ENCODE measurements at places on chromosomes 7 and 10. TPM values are rescaled to one million over a fixed set of nuclear protein-coding genes. Genes with fewer than 3 reads are reported as not detected.

DNA sequence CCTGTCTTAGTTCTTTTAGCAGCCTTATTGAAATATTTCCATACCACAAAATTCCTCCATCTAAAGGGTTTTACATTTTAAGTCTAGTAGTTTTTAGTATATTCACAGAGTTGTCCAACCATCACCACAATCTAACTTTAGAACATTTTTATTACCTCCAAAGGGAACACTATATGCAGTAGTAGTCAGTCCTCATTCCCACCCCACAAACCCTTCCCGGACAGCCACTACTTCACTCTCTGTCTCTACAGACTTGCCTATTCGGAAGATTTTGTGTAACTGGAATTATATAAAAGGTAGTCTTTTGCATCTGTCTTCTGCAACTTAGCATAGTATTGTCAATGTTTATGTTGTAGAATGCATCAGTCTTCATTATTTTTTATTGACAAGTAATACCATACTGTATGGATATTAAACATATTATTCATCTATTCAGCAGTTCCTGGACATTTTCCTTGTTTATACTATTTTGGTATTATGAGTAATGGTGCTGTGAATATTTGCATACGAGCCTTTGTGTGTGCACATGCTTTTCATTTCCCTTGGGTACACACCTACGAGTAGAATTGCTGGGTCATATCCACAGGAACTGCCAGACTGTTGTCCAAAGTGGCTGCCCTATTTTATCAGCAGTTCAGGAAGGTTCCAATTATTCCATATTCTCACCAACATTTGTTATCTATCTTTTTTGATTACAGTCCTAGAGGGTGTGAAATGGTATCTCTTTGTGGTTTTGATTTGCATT is 60.9 kb upstream of the LANCL2 start:
- no peak for DNase-seq

GRCh38 chr10:114708717-114709335 is 50.8 kb upstream of the ABLIM1 start:
- DNase-seq, result no peak

DNA sequence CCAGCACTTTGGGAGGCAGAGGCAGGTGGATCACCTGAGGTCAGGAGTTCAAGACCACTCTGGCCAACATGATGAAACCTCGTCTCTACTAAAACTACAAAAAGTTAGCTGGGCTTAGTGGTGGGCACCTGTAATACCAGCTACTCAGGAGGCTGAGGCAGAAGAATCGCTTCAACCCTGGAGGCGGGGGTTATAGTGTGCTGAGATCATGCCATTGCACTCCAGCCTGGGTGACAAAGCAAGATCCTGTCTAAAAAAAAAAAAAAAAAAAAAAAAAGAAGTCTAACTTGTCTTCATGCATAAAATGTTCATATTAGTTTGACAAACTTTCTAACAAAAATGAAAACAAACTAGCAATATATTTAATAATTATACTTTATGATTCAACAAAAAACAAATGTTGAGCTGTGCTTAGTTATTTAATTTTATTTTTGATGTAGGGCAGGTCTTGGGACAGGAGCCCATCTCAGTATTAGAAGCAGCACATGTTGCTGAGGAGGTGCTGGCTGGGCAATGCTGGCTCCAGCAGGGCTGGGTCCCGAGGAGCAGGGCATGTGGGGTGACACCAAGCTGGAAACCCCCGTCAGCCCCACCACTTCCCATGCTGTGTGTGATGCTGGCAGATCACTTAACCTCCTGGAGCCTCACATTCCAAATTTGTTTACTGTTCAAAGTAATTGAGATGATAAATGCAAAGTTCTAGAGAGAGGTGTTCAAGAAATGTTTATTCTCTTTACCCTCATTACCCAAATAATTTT is 335.3 kb upstream of the KLF6 start:
- DNase-seq, result no peak

Gene ZNF716
- total RNA-seq, result not detected

Gene PTN
- total RNA-seq, result 4.0 TPM

Gene RALA
- total RNA-seq, result 23.7 TPM

DNA sequence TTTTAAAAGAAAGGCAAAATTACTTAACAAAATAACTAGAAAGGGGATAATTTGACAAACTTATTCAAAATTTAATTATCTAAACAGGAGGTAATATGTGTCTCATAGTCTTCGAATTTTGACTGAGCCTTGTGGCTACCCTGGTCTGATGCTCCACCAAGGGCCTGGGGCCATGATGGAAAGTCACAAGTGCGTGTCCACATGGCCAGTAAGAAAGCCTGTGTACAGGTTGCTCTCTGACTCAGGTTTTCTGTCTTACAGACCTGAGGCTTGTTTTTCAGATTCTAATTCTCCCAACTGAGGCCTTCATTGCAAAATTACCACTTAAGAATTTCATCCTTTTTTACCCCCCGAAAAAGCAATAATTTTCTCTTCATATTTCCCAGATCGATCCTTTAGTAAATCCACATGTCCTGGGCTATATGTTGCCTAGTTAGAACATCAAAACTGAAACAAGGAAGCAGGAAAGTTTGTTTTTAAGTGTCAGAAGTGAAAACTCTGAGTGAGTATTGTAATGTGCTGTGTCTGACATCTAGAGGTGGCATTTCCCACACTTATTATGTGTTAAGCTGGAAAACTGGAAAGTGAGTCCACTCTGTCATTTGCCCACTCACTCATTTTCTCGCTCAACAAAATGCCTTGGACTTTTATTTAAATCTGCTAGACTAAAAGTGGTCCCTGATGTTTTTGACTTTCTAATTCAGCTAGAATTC is 10.0 kb downstream of the CYP3A43 start:
- DNase-seq, result no peak

Gene FGFR2
- 16.4 TPM for total RNA-seq

Gene FZD1
- total RNA-seq, result 25.4 TPM

DNA sequence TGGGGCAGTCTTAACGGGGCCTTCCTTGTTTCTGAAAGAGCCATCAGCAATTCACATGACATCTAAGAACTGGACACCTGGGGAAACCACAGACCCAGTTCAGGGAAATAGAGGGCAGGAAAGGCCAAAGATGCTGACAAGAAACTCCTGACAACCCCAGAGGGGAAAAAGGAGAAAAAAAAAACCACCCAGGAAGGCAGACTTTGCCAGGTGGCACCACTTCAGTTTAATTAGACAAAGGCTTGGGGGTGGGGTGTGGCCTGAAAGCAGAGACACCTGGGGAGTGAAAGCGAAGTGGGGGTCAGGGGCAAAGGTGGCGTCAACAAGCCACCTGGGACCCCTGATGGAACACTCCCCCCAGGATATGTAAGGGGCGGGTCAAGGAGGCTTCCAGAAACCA is 53.6 kb downstream of the RAB11FIP2 start:
- no peak for DNase-seq

Gene CACNB2
- 16.8 TPM for total RNA-seq

DNA sequence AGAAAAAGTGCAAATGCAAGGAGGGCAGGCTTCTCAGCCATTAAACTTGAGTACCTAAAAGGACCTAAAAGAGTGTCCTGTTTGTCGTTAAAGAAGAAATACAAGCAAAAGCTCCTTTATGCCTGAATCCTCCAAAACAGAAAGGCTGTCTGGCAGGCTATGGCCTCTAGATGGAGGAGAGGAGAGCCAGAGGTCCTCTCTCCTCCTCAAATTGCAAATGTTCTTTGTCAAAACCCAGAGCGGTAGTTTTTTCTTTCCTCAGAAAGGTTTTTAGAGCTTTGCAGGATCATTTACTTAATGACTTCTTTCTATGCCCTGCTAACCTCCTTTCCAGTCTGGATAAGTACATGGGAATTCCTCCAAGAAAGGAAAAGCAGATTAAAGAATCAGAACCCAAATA is 1.9 kb upstream of the SORCS1 start:
- no peak for DNase-seq

DNA sequence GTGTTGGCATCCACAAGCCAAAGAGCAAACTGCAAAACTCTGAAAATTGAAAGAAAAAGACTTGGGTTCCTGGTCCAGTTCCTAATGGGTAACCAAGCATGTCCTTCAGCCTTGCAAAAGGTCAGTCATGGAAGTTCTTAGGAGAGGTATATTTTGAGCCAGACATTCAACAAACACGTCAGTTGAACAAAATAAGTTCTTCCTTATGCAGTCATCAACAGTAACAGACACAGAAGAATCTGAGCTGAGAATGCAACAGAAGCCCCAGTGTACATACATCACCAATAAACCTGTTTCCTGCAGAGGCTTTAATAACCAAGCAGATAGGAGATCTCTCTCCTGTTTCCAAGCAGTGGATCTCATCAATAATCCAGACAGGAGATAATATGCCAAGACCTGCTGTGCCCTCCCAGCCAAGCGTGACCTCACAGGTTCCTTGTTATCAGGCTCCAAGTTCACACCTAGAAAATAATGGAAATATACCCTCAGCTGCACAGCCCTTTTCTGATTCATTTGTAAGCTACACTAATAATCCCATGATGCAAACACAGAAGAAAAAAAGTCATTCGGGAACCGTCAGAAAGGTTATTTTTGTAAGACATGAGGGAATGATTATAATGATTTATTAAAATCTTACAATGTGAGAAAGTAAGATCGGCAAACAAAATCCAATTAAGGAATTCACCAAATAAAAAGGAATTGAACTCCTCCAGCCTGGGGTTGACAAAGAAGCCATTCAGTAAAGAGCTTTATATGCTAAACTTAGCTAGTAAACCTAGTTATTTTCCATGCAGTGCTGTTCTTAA is 90.7 kb downstream of the DGKI start:
- DNase-seq, result no peak

Gene WDR11
- 51.6 TPM for total RNA-seq

- no peak for DNase-seq
Observed at GRCh38 chr10:63539994-63540393, 18.8 kb downstream of the REEP3 start.

Gene PGAM2
- 2.1 TPM for total RNA-seq

GRCh38 chr7:15558756-15559155 is 3.1 kb downstream of the AGMO start:
- no peak for DNase-seq

GRCh38 chr7:42100156-42100508 is 136.9 kb downstream of the GLI3 start:
- DNase-seq, result no peak

DNA sequence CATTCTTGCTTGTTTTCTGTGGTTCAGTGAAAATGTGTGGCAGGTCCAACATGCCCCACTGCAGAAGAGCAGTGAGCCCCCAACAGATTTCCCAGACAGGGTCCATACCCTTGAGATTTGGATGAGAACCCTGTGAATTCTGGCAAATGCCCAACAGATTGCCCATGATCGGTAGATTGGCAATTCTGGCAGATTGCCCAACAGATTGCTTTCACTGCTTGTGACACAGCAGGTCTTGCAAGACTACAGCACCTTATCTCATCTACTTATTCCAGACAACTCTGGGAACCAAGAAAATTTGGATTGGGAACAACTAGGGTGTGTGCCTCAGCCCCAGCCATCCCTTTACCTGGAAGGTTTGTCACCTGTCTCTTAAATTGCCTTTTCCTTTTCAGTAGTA is 143.7 kb upstream of the COL1A2 start:
- no peak for DNase-seq

DNA sequence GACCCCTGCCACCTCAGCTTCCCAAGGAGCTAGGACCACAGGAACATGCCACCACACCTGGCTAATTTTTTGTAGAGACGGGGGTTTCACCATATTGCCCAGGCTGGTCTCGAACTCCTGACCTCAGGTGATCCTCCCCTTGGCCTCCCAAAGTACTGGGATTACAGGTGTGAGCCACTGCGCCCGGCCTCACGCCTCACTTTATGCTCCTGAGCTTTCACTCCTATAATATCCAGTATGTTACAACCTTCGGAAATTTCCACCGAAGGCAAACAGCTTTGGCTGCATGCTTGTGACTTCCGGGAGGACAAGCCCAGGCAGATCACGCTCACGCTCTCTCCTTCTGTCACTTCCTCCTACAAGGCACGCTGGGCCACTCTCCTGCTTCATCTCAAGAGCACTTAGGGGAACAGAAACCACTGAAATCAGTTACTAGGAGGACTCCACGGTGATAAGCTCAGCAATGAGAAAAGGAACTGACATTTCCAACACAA is 4.4 kb upstream of the MAD1L1 start:
- DNase-seq, result no peak

Gene OR2A12
- total RNA-seq, result not detected

- no peak for DNase-seq
Observed at GRCh38 chr10:102113956-102114857, 6.0 kb downstream of the LDB1 start.

DNA sequence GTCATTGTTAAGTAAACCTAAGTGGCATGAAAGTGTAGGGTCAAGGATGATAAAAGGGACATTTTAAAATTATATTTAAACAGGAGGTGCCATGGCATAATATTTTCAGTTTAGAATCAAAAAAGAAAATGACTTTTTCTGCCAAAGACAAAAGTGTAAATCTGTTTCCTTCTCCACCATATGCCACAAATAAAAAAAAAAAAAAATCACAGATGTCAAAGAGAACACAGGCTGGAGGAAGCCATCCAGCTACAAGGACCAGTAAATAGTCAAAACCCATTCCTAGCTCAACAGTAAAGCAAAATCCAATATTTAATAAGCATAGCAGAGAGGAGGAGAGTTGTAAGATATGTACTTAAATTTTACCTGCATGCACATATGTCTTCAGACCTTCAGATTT is 321.3 kb upstream of the TMEM229A start:
- no peak for DNase-seq

DNA sequence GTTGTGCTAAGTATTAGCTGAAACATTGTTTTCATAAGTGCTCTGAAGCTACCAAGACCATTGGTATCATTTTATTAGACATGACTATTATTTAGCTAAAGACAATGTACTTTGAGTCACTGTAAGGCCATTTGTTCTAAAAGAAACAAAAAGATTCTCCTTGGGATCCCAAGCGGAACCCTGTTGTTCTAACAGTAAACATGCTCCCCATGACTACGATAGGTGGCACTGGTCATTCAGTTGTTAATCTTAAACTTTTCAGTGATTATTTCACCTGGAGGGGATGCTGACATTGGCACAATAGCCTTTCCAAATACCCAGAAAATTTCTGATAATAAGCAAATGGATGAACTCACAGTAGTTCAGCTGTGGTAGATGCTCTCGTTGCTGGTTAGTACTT is 715.0 kb downstream of the AUTS2 start:
- DNase-seq, result no peak

DNA sequence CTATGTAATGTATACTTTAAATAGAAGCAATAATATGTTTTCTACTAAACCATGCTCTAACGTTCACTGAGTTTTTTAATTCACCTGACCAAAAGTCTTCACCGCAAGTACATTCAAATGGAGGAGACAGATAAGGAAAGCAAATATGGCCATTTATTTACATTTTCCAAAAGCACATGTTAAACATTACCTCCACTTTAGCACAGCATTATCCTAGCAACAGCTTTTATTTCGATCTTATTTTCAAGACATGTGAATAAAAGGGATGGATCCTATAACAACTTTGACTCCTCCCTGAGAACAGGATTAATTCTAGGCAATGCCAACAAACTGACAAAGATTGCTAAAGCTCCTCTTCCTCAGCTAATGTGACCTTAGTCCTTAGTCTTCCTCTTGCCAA is 11.5 kb upstream of the GRM8 start:
- no peak for DNase-seq

GRCh38 chr7:139602143-139602722 is 78.7 kb downstream of the CLEC2L start:
- no peak for DNase-seq

Gene HOXA7
- 6.2 TPM for total RNA-seq

Gene MARVELD1
- 87.5 TPM for total RNA-seq

- no peak for DNase-seq
Observed at GRCh38 chr7:47611045-47611511, 29.2 kb upstream of the TNS3 start.

GRCh38 chr7:111018447-111018846 is 72.5 kb upstream of the LRRN3 start:
- no peak for DNase-seq

Gene POR
- total RNA-seq, result 76.3 TPM

- DNase-seq, result peak; percentile 52
Observed at GRCh38 chr10:132163278-132163765, 23.4 kb upstream of the DPYSL4 start.

Measured in posterior vena cava (tissue), 2 donors.